Immature natural killer cell (primary cell): ENCODE measurements at places on chromosomes 12 and 14. TPM values are rescaled to one million over a fixed set of nuclear protein-coding genes. Genes with fewer than 3 reads are reported as not detected.

DNA sequence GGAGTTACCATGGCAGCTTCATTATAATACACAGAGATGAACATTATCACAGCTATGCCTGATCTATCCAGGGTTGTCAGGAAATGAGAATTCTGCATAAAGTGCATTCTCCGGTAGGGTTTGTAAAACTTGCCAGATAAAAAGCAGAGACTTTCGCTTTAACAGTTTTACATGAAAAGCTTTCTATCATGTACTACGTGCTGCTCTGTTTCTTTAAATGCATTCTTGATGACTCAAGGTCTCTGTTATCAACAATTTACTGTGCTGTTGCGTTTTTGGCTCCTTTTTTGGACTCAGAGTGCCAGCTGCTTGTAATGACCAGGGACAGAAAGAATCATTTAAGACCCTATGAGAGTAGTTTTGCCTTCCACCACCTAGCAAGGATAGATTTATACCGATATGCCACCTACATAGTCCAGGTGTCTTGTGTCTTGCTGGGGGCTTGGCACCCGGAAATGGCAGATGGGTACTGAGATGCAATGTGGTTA is 371.2 kb downstream of the BTG1 start:
- DNase-seq, result no peak

DNA sequence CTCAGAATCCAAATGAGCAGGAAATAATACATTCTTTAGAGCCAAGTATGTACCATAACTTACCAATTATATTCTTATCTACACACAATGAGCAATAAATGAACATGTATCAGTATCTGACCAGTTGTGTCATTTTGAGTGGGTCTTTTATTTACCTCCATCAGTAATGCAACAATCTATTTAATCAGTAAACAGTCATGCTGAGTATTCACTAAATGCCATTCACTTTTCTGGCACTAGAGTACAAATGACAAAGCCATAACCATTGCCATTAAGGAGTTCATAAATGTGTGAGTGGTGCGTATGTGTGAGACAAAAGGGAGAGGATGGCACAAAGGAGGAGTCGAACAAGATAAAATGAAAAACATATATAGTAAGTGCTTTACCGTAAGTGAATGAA is 1.5 kb upstream of the STRAP start:
- DNase-seq, result no peak

GRCh38 chr14:60174352-60175254 is 9.4 kb upstream of the DHRS7 start:
- DNase-seq, result no peak

- peak; percentile 61 for DNase-seq
Observed at GRCh38 chr12:120013659-120014380, 24.8 kb downstream of the BICDL1 start.

DNA sequence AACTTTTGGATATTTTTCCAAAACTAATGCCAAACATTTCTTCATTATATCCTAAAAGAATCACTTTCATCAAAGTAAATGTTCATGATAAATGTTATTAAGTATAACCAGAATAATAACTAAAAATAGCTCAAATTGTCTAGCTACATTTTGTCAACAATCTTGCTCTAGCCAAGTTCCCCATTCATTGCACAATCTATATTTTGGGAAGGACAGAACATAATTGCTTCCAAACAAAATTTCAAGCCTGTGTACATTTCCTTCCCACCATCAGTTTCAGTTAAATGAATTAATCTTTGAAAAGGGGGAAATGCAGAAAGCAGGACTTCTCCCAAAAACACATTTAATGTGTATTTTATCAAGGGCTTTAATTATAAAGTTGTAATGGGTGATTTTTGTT is 98.0 kb upstream of the PLEKHG7 start:
- DNase-seq, result no peak

- no peak for DNase-seq
Observed at GRCh38 chr14:25231004-25231403, 181.1 kb upstream of the STXBP6 start.

- DNase-seq, result no peak
Observed at GRCh38 chr12:114678718-114679117, 5.3 kb downstream of the TBX3 start.

DNA sequence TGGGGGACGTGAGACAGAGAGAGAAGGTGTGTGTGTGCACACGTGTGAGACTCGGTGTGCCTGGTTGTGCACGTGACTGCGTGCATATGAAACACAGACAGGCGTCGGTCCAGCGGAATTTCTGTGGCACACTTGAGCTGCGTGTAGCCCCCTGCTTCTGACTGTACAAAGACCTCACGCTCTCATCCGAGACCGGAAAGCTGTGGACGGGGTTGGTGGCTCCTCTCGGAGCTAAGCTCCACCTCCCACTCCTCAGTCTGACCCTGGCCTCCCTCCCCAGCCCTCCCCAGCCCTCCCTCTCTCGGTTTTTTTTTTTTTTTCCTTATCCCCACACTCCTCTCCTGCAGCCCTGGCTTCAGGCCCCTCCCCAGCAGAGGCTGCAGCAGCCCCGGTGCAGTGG is 8.3 kb upstream of the C14orf180 start:
- no peak for DNase-seq

DNA sequence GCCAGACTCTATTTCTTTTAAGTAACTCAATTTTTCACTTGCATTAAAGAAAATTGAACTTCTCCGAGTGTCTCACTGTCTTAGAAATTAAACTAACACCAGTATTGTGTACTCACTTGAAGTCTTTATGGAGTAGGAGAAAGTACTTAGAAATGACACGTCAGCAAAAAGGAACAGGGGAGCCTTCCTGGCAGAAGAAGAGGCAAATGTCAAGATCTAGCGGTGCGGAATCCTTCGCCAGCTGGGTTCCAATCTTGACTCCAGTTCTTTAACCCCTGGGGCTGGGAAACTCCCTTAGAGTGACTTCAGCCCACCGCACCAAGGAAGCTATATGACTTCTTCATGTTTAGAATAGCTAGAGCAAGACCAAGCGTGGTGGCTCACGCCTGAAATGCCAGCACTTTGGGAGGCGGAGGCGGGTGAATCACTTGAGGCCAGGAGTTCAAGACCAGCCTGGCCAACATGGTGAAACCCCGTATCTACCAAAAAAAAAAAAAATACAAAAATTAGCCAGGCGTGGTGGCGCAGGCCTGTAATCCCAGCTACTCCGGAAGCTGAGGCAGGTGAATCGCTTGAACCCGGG is 34.4 kb downstream of the WBP11 start:
- DNase-seq, result no peak

GRCh38 chr14:102659797-102660196 is 67.3 kb downstream of the RCOR1 start:
- no peak for DNase-seq

DNA sequence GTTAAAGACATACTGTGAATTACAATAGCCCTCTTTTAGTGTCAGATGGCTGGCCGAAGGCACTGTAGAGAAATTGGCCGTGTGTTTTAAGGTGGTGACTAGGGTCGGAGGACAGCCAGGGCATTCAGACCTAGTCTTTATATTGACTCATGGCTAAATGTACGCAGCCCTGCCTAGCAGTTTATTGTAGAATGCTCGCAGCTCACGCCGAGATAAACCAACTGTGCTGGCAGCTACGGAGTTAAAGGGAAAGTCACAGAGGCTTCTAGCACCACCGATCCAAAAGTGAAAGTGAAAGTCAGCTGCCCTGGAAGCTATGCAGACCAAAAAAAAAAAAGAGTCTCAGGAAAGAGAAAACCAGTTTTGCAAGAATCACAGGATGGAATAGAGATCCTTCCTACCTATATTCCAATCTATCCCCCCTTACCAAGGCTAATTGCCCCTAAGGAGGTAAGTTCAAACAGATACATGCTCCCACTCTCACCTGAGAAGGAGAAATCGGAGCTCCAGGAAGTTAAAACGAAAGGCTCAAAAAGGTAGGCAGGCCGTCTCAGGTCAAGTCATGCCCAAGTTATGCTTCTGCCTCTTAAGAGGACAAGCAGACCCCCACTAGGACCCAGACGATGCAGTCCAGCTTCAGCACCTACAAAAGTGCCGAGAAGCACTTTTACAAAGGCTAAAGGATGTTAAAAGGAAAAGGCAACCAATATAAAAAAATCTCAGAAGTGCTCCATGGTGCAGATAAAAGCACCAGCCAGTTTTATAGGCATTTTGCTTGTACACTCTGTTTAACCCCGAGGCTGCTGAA is 24.8 kb downstream of the KLRK1 start:
- peak; percentile 77 for DNase-seq

DNA sequence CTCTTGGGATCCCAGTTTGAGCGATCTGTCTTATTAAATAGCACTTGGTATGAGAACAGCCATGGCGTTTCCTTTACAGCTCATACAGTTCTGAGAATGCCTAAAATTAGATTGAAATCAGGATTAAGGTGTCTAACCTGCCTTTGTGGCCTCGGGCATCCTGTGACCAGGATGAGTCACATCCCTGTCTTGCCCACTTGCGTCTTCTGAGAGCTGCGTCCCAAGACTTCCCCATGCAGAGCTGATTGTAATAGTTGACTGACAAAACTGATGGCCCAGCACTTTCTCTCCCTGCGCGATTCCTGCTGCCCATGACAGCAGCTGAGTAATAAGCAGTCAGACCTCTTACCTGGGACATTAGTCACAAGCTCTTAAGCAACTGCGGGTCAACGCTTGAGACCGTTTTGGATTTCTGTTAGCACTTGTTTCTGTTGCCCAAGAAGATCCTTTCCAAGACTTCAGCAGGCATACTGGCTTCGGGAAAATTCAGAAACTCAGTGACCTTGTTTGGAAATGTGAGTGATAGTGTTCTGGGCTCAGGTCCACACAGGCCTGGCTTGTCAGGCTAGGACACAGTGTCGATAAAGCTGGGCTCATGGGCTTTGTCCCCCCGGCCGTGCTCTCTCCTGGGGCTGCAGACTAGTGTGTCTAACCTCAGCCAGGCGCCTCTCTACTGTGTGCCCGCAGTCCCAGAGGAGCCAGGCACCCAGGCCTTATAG is 169.9 kb upstream of the HIF1A start:
- peak; percentile 42 for DNase-seq

DNA sequence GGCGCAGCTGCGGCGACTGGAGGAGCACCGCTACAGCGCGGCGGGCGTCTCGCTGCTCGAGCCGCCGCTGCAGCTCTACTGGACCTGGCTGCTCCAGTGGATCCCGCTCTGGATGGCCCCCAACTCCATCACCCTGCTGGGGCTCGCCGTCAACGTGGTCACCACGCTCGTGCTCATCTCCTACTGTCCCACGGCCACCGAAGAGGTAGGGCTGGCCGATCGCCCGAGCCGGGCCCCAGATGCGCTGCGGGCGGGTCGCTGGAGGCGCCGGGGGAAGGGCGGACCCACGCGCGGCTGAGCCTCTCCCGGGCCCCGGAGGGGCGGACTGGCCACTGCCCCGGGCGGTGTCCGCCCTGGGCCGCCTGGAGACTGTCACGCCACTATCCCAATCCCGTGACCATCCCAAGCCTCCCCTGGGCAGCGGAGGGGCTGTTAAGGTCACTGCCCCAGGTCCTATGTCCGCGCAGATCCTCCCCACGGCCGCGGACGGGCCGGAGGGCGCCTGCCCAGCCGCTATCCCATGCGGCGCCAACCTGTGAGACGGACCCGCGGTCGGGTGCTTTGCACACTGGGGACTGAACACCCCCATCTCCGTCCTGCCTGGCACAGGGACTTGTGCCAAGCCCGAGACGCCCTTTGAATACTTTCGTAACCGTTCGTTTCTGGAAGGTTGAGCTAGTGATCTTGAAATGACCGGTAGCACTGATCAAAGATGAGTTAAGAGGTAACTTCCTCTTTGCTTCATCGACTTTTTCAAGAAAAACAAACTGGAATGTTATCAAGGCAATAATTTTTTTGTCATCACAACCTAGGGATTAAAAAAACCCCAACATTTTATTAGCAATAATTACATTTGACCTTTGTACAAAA is 725 bp downstream of the CHPT1 start:
- peak; percentile 13 for DNase-seq

GRCh38 chr12:121649322-121649721 is 20.1 kb downstream of the MORN3 start:
- DNase-seq, result peak; percentile 51

- no peak for DNase-seq
Observed at GRCh38 chr12:93723568-93723930, 46.4 kb downstream of the CRADD start.

- no peak for DNase-seq
Observed at GRCh38 chr12:42364692-42365091, 38.7 kb downstream of the PPHLN1 start.

- DNase-seq, result peak; percentile 38
Observed at GRCh38 chr12:107014055-107014454, 27.1 kb upstream of the MTERF2 start.

GRCh38 chr12:88834226-88834625 is 254.0 kb upstream of the KITLG start:
- no peak for DNase-seq

DNA sequence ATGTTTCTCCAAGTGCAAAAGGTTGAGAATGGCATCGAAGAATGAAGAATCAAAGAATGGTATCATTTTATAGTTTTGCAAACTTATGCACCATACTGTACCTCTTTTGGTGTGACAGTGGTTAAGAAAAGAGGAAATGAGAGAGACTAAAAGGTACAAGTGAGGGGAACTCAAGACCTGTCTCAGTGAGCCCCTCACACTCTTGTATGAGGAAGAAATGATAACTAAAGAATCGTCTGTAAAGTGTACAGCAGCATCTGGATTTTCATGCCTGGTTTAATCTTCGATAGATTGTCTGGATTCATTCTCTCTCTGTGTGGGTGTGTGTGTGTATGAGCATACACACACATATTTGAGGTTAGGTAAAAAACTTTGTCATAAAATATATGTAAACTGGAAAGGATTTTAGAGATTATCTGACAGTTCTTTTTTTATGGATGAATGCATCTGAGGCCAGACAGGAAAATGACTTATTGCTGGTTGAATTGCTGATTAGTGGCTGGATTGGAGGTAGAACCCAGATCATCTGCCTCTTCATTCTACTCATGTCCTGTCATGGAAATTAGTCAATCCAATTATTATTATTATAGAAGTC is 16.0 kb upstream of the SLC38A2 start:
- no peak for DNase-seq

GRCh38 chr12:92437452-92437851 is 265.3 kb upstream of the PLEKHG7 start:
- DNase-seq, result no peak

DNA sequence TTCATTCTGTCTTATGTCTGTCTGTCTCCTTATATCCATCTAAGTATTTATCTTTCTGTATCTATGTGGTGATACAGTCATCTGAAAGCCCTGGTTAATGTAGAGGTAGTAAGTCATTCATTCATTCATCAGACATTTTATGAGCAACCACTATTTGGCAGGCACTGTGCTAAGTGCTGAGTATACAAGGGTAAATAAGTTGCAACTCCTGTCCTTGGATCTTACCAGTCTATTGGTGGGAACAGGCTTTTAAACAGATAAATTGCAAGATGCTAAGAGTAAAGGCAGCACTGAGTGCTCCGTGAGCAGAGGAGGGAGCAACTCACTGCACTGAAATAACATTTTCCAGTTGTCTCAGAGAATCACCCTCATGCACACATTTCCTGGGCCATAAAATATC is 68.6 kb downstream of the TMEM30B start:
- DNase-seq, result no peak

Gene MUCL1
- not detected for polyA plus RNA-seq

Gene CLEC6A
- not detected for polyA plus RNA-seq

Gene TTLL5
- polyA plus RNA-seq, result 6.9 TPM

Gene RTL1
- polyA plus RNA-seq, result not detected

Gene AMN
- not detected for polyA plus RNA-seq

Gene NRL
- polyA plus RNA-seq, result 3.0 TPM

Gene PIP4K2C
- polyA plus RNA-seq, result 61.8 TPM

Gene PZP
- 0.22 TPM for polyA plus RNA-seq
